ENCODE measurements at places on chromosomes 12 and 14. TPM values are rescaled to one million over a fixed set of nuclear protein-coding genes. Genes with fewer than 3 reads are reported as not detected.

The KRT85 gene
- not detected for polyA plus RNA-seq

DNA sequence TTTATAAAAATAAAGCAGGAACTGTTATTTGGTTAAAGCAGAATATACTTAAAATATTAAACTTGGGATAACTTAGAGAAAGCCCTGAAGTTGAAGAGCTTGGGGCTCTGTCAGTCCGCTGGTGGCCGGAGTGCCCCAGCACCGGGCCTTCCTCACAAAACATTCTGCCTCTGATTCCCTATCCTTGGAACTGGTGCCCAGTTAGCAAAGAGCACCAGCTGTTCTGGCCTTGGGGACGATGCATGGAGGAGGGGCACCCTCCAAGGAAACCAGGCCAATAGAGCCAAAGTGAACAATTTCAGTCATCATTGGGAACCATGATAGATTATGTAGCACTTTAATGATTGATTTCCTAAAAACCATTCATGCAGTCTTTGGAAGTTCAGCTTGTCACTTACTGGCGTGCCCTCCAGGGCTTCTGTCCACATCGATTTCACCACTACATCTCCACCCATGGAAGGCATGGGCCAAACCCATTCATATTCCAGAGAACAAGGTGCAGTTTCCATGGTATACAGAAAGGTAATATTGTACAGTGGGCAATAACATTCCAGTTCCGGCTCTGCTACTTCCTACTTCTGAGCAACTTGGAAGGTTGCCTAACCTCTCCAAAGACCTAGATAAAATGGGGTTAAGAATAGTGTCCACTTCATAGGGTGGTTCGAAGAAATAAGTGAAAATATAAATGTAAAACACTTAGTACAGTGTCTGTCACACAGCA lies 145.9 kb downstream of the ETV6 start:
- DNase-seq, result no peak

GRCh38 chr14:67557118-67557517 lies 24.0 kb downstream of the PLEKHH1 start:
- no peak for DNase-seq

DNA sequence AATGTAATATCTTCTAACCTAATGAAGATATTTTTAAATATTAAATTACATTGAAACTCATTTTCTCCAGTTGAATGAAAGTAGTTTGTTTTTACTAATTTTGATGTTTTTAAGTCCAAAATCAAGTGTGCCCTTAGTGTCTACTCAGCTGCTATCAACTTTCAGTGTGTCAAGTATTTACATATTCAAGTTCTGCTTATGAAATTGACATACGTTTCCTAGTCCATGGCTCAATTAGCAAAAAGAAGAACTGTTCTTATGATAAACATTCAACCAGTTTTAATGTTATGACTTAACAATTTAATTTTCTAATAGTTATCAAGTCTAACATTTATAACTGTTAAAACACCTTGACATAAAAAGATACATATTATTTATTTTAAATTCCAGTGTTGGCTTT lies 137.1 kb downstream of the DUSP6 start:
- no peak for DNase-seq

- DNase-seq, result no peak
These were observed 157.5 kb upstream of the LRIG3 start for GRCh38 chr12:59077575-59078426.
